ENCODE measurements at places on chromosomes 12 and 14.

DNA sequence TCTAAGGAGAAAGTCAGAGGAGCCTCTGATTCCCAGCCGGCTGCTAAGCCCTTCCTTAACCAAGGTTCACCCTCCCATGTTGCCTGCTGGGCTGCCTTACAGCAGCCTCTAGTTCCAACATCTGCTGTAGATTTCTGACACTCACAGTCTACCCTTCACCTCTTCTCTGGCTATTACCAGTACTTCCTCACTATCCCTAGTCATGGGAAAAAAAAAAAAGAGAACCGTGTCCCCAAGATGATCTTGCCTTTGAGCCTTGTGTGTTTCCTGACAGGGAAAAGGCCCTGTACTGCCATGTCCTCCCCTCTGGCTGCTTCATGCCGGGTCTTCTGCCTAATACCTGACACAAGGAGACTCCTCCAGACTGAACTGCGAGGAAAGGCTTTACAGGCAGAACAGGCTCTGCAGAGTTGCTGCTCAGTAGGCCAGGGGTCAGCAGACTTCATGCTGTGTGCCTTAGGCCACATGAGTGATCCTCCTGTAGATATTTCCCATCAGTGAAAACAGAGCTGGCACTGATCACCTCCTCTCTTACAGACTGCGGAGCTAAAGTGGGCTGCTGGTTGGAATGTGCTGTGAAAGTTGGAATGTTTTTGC is 46.8 kb downstream of the PRKCH start:
- no peak for DNase-seq

DNA sequence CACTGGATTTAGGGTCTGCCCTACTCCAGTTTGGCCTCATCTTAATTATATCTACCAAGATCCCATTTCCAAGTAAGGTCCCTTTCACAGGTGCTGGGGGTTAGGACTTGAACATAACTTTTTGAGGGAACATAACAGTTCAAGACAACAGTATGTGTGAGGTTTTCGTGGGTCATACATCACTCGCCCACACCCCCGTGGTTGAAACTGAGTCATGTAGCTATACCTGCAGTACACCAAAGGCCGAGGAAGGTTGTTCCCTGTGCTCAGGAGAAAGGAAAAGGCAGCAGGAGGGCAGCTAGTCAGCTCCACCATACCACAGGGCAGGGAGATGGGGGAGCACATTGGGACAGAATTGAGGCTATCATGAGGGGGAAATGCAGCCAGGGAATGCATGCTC is 167.0 kb downstream of the PPM1H start:
- DNase-seq = no peak

DNA sequence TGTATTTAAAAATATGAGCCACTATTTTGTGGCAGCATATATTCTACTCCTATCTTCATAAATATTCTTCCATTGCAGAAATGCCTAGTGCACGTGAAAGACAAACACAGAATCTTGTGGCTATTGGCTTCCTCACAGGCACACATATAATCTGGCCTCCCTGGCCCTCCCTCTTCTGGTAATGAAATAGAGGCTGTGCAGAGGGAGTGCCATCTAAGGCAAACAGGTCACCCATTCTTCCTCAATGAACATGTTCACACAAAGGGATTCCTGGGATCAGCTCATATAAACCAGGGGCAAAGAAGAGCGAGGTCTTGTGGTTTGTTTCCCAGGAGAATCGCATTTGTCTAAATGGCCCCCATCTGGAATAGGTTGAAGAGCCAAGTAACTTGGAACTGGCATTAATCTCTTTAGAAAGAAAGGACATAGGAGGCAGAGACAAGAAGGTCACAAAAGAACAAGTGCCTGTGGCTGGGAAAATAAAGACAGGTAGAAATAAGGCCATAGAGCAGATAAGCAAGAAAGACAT is 171.6 kb upstream of the PTPRQ start:
- DNase-seq = no peak

GRCh38 chr12:40010899-40011774 is 94.7 kb downstream of the SLC2A13 start:
- DNase-seq = no peak

DNA sequence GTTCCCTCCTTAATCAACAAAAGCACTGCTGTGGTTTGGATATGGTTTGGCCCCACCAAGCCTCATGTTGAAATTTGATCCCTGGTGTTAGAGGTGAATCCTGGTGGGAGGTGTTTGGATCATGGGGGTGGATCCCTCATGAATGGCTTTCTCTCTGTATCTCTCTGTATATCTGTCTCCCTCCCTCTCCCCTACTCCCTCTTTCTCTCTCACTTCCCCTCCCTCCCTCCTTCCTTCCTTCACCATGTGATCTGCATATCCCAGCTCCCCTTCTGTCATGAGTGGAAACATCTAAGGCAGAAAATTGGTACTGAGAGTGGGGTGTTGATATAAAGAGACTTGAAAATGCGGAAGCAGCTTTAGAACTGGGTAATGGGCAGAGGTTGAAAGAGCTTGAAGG is 5.2 kb downstream of the GSKIP start:
- no peak for DNase-seq

- DNase-seq = no peak
Observed at GRCh38 chr12:89556976-89557375, 31.1 kb upstream of the POC1B start.
